ENCODE measurements at places on chromosomes 16 and 17.

DNA sequence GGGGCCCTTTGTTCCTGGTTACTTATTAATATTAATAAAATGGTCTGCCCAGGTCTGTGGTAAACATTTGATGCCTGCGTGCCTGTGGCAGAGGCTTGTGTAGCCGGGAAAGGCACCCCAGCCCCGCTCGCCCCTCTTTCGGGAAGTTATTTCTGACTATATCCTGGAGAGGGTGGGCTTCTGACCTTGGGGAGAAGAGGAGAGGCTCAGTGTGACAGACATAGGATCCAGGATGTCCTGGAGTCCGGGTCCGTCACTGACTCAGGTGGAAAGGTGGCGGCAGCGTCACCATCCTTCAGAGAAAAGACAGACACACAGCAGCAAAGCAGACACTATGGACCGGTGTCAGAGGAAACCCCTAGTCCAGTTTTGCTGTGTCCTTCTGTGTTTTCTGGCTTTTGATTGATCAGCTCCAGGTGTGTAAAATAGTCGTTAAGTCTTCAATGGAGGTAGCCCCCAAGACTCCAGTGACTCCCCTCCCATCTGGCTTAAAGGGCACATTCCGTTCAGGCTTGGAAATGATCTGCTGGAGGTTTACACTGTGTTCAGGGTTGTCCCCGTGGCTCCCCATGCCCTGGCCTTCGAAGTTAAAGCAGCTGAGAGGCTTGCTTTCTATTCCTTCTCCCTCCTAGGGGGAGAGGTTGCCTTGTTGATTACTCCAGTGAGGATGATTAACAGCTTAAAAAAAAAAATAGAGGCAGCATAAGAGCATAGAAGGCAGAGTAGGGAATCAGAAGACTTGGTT lies 81.6 kb downstream of the CCDC182 start:
- no peak for DNase-seq

DNA sequence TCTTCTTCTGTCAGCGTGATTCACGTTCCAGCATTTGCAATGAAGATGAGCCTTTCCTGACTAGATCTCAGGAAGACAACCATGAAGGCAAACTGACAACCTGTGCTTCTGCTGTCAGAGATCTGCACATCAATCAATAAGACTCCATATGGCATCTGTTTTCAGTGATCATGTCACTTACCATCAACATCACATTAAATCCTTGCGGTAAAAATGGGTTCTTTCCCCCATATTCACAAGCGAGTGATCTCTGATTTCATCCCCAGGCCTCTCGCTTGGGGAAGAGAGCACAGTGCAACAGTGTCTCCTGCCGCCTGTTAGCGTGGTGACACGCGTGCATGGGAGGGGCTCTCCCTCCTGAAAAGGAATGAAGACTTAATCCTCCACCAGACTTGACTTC lies 11.1 kb downstream of the NACA2 start:
- no peak for DNase-seq

DNA sequence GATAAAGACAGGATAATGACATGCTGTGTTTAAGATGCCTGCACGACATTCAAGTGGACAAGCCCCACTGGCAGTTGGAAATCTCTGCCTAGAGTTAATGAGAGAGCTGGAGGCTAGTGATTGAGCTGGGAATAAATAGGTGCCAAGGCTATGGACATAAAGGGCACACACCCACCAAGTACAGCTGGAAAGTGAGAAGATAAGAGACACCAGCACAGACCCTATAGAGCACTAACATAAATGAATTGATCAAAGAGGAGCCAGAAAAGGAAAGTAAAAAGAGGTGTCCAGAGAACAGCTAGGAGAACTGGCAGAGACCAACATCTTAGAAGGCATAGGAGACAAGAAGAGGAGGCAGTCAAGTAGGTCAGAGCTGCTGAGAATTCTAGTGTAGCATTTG lies 101.2 kb downstream of the YPEL2 start:
- no peak for DNase-seq

- no peak for DNase-seq
Measured at GRCh38 chr17:77549726-77550366, 408.7 kb upstream of the TNRC6C start.

GRCh38 chr17:60646701-60647100 lies 30.9 kb upstream of the BCAS3 start:
- DNase-seq, result no peak

DNA sequence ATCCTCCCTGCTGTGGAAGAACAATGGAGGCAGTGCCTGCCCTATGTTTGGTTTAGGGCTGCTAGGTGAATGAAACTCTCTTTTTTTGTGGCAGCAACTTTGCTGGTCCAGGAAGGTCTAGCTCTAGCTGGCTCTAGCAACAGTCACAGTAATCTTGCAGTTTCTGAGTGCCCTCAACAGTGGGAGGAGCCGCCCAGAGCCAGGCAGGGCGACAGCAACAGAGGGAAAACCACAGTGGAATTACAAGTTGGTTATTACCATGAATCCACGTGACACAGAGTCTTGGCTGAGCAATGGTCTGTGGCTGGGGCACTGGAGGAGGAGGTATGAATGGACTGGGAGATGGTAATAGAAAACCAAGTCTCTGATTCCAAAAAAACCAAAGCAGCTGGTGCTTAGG lies 10.3 kb downstream of the HSPB9 start:
- DNase-seq, result no peak

GRCh38 chr16:50263940-50264929 lies 2.1 kb upstream of the ADCY7 start:
- no peak for DNase-seq

GRCh38 chr16:46873201-46873600 lies 11.0 kb upstream of the GPT2 start:
- no peak for DNase-seq

DNA sequence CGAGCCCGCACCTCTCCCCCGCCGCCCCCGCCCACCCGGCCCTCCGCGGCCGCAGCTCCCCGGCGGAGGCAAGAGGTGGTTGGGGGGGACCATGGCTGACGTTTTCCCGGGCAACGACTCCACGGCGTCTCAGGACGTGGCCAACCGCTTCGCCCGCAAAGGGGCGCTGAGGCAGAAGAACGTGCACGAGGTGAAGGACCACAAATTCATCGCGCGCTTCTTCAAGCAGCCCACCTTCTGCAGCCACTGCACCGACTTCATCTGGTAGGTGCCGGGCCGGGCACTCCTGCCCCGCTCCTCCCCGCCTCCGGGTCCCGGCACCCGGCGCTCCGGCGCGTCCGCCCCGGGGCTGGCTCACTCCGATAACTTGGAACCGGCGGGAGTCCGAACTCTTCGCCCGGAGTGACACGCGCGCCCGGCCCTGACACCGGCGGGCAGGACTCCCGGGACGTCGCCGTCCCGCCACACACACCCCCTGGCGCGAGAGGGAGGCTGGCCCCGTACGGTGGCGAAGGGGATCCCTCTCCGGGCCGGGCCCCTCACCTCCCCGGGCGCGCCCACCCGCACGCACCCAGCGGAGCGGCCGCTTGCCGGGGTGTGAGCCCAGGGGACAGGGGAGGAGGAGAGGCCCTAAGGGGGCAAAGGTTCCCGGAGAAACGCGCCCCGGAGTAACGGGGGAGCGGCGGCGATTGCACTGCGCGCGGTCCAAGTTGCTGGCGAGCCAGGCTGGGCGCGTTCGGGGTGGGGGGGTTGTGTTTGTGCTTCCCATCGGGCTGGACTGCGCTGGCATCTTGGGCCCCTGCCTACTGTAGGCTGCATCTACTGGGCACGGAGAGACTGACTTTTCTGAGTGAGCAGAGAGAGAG lies 581 bp downstream of the PRKCA start:
- DNase-seq, result peak; percentile 6

DNA sequence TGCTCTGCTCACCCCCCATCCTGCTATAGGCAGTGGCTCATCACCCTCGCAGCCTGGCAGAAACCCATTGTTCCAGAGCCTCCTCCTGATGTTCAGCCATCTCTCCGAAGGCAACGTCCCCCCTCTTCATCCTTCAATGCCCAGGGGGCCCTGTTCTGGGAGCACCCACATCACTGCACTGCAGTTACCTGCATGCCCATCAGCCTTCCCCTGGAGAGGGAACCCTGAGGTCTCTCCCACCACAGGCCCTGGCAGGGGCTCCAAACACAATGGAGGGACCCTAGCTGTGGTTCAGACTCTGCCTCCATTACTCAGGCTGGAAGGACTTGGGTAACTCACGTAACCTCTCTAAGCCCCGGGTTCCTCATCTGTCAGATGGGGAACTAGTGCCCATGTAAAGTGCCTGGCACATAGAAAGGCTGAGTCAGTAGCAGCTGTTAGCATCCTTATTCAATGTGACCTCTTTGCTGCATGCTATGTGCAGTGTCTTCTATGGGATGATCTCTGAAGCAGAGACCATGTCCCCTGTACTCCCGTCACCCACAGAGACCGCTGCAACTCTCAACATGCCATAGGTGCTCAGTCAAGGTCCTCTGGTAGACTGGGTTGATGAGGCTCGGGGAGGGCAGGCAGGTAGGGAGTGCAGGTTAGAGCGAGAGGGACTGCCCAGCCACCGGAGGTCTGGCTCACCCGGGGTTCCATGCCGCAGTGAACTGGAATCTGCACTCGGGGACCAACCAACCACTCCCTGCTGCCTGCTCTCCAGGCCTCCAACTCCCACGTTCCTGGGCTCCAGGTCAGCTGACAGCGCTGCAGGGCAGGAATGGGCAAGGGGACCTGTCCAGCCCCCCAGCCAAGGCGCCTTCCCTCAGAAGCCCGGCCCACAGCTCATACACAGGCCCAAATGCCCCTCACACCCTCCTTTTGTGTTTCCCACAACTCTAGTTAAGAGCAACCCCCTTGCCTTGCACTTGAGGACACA lies 233.2 kb downstream of the ZNF423 start:
- no peak for DNase-seq

- no peak for DNase-seq
Measured at GRCh38 chr16:75181630-75182029, 25.3 kb downstream of the CTRB2 start.

GRCh38 chr17:49990921-49991320 lies 4.1 kb downstream of the DLX3 start:
- no peak for DNase-seq

DNA sequence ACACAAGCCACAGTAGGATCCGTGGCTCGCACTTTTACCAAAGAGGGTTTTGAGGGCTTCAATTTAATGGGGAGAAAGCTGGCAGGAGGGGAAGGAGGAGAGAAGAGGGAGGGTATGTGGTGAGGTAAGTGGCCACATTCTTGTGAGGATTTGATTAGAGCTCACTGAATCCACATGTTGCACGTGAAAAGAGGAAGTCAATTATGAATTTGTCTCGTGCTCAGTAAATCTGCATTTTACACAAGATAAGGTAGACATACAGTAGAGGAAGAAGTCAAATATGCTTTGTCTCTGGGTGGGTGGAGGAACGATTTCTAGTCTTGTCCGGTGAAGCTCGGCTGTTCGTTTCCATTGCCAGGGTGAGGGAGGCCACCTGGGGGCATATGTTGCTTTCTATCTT lies 862 bp downstream of the ZNF232 start:
- no peak for DNase-seq

- no peak for DNase-seq
Measured at GRCh38 chr16:88812513-88813268, 963 bp upstream of the APRT start.

GRCh38 chr17:44348234-44348987 lies 3.3 kb downstream of the GRN start:
- no peak for DNase-seq

GRCh38 chr17:40316571-40317344 lies 7.8 kb downstream of the RARA start:
- no peak for DNase-seq

DNA sequence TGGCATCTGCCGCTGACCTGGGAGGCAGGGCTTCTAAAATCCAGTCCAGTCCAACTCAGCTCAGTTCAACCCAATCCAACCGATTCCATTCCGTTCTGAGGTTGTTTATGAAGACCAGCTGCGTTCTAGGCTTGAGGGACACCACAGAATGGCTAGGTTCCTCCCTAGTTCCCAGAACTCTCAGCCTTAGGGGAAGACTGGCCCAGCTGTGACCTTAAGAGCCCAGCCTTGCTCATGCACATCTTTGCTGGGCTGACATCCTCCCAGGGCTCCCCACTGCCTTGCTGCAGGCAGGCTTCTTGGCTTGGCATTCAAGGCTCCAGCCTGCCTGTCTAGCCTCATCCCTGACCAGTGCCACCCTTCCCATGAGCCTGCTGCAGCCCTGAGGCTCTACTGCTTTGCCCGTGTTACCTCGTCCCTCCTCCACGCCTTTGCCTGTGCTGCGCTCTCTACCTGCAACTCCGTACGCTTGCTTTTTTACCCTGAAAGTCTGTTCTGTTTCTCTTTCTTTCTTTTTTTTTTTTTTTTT lies 7.9 kb downstream of the SLC12A3 start:
- DNase-seq, result no peak

DNA sequence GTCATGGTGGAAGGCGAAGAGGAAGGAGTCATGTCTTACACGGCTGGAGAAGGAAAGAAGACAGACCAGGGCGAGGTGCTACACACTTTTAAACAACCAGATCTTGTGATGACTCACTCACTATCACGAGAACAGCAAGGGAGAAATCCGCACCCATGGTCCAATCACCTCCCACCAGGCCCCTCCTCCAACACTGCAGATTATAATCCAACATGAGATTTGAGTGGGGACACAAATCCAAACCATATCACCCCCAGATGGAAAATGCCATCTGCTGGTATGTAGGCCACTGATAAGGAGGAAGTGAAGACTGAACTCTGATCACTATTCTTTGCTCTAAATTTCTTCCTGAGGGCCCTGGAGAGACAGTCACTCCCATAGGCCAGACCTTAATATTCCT lies 7.5 kb upstream of the ITGAX start:
- no peak for DNase-seq

GRCh38 chr17:10349403-10349802 lies 23.4 kb downstream of the MYH13 start:
- no peak for DNase-seq

DNA sequence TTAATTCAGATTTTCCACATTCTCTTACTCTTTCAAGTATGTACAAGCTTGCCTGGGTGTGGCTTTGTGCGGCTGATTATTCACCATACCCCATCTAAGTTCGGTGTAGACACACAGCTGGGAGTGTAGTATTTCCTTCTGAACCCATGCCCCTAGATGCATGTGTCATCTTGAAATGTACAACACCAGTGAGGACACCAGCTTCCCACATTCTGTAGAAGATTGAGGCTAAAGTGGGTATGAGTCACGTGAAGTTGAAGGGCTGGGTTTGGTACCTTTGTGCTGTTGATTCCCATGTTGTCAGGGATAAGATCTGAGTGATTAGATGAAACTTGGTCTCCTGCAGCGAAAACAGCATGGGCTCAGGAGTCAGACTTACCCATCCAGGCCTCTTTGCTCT lies 14.6 kb upstream of the DHX8 start:
- DNase-seq, result no peak

DNA sequence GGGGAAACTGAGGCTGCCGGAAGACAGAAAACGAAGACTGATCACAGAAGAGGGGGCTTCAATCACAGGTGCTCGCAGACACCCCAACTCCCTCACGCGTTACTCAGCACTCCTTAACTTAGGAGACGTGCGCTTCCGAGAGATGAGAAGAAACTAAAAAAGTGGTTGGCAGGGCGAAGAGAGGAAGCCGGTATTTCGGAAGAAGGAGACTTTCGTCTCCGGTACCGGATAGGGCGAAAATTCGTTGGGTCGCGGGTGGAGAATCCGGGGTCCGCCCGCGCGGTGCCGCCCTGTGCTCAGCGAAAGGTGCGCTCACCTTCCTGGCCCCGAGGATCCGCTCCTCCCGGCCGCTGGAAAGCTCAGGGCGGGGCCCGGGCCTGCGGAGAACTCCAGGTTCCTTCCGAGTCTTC lies 917 bp upstream of the TBX2 start:
- no peak for DNase-seq

Data from stimulated activated CD4-positive, alpha-beta T cell treated with anti-CD3 and anti-CD28 coated beads, Interleukin-15, amount 100 ng/mL, for 1 hour (primary cell).